ENCODE measurements at places on chromosomes 2 and 18. TPM values are rescaled to one million over a fixed set of nuclear protein-coding genes. Genes with fewer than 3 reads are reported as not detected.

- peak; percentile 85 for DNase-seq
Measured at GRCh38 chr18:9333441-9334328, 888 bp upstream of the TWSG1 start.

The INHBB gene
- not detected for total RNA-seq

GRCh38 chr2:220466251-220466691, 838.8 kb downstream of the SLC4A3 start:
- no peak for DNase-seq

DNA sequence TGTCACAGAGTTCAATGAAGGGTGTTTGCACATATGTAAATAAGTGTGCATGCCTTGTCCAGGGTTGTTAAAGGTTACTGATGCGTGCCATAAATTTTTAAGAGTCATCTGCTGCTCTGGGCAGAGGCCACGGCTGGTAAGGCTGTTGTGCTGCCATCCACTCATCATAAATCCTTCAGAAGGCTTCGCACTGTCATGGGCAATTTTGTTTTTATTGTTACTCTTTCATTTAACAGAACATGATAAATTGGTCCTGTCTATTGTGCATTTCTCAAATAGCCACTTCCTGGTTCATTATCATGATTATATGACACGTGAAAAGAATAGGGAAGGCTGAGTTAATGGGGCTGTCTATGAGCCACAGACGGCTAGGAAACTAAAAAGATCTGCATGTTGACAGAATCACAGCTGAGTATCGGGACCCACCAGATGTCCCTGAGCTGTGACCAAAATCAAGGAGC, 634.3 kb upstream of the SOX11 start:
- DNase-seq = no peak

GRCh38 chr18:11897781-11898180, 10.3 kb downstream of the MPPE1 start:
- DNase-seq = no peak

The FAM161A gene
- total RNA-seq = 19.6 TPM

- DNase-seq = peak; percentile 54
Measured at GRCh38 chr2:207041279-207041678, 102.0 kb downstream of the CPO start.

All from neural progenitor cell (in vitro differentiated cells).